ENCODE measurements at places on chromosomes 16 and 17.

- DNase-seq: no peak
These were observed 670.1 kb upstream of the CA10 start for GRCh38 chr17:52828621-52829020.

DNA sequence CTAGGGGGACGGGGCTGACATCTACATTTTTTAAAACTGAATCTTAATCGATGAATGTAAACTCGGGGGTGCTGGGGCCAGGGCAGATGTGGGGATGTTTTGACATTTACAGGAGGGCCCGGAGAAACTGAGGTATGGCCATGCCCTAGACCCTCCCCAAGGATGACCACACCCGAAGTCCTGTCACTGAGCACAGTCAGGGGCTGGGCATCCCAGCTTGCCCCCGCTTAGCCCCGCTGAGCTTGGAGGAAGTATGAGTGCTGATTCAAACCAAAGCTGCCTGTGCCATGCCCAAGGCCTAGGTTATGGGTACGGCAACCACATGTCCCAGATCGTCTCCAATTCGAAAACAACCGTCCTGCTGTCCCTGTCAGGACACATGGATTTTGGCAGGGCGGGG is 21.4 kb downstream of the ADAM11 start:
- DNase-seq: no peak

DNA sequence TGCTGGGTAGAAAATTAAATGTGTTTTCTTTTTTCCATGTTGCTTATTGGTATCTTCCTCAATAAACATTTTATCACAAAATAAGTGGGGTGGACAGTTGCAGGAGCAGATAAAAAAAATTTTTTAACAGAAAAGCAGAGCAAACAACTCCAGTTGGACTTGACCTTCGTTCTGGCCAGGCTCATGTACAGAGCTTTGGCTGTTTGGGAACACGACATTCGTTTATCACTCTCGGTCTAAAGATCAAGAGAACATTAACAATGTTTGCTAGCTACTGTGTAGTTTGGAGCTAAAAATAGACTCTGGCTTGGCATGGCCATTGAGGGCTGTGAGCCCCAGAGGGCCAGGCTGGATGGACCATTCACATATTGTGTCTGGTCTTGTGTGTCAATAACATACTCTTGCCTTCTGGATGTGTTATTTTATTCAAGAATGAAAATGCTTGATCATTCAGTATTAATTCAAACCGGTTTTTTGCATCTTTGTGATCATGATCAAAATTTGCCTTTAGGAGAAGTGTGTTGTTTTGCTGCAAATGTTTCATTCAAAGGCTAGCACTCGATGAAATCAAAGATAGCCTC is 56.6 kb downstream of the TMEM186 start:
- no peak for DNase-seq

GRCh38 chr16:84677017-84677803 is 22.6 kb upstream of the USP10 start:
- no peak for DNase-seq

- no peak for DNase-seq
These were observed 242.5 kb downstream of the BCAS3 start for GRCh38 chr17:60920107-60920506.

DNA sequence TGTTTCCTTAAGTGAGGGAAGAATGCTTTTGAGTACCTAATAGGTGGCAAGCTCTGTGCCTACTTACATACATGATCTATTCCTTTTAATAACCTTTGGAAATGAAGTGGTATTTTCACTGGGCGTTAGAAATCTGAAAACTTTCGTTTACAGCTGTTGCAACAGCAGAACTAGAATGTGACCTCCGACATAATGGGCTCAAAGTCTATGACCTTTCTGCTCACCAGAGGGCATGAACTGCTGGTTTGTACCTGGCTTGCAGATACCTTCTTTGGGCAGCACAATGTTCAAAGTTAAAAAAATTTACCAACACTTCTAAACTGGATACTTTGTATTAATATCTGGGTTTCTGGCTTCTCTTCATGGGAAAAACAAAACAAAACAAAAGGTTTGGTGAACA is 24.3 kb downstream of the CA4 start:
- no peak for DNase-seq

DNA sequence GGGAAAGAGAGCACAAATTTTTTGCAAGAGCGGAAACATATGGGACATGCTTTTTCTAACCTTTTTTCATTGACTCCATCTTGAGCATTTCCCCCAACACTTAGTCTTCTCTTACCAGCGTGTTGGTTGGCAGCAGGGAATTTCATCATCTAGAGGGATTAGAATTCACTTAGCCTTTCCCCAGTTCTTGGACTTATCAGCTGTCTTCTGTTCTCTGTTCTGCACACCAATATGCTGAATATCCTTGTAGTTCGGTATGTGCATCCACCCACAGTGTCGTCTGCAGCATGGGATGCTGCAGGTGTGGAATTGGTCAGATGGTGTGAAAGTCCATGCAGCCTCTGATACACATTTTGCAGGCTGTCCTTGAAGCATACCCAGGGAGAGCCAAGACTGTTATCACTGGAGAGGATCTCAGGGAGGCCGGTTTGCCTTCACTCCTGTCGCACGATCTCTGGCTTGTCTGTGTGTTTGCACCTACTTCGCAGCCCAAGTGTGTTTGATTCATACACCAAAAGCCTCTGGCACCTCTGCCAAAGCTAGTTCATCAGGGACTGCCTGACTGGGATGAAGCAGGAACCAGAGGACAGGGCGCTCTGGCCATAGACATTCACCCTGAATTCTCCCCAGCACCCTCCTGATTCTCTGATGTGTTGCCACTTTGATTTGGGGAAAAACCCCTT is 93.3 kb downstream of the SOCS1 start:
- DNase-seq: no peak

DNA sequence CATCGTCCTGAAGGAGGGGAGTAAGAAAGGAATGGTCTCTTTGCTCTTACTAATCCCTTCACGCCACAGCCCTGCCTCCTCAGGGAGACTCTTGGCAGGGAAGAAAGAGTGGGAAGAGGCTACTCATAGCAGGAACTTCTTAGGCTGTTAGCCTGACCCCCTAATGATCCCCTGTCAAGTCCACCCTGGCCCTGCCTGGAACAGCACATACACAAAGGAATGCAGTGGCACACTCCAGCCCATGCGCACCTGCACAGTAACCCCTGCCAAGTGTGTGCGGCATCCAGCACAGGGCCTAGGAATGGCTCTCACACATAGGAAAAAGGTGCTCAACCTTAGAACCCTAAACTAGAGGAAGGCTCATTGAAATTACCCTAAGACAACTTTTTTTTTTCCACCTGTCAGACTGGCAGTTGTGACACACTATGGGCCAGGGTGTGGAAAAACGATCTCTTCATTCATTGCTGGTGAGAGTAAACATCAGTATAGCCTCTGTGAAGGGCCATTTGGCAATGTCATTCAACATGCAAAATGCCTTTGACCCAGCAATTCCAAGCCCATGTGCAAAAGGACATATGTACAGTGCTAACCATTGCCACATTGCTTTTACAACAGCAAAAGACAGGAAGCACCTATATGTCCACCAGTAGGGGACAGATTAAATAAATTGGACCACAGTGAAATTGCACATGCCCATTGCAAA is 50.1 kb downstream of the PIMREG start:
- DNase-seq: no peak

GRCh38 chr17:3818786-3819185 is 17.8 kb upstream of the ITGAE start:
- DNase-seq: no peak

DNA sequence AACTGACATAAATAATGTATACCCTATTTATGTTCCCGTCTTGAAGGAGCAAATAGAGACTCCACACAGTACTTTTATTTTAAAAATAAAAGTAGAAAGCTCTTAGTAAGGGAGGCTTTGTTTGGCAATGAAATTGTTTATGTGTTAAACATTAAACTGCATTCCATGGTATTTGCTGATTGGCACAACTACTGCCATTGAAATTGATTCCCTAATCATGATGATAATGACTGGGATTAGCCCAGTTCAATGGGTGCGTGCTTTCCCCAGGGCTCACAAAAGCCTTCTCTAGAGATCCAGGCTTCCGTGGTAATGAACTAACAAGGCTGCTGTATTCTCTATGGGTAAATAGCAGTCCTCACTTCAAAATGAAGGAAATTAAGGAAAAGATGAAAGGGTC is 67.5 kb downstream of the GPRC5B start:
- DNase-seq: no peak

DNA sequence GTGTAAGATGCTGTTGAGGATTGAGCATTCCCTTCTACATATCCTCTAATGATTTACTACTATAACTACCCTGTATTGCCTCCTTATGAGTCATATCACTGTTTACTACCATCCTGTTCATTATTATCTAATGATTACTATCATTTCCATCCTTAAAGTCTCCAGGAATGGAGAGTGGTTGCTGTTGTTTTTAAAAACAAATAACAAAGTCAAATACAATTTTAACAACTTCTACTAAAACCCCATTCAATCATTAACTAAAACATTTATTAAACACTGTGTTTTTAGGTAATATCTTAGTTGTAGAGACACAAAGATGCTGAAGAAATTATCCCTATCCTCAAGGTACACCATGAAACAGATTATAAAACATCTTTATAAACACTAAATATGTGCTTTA is 126.9 kb downstream of the BRIP1 start:
- DNase-seq: no peak

GRCh38 chr17:67171560-67171959 is 73.4 kb downstream of the HELZ start:
- DNase-seq: no peak

DNA sequence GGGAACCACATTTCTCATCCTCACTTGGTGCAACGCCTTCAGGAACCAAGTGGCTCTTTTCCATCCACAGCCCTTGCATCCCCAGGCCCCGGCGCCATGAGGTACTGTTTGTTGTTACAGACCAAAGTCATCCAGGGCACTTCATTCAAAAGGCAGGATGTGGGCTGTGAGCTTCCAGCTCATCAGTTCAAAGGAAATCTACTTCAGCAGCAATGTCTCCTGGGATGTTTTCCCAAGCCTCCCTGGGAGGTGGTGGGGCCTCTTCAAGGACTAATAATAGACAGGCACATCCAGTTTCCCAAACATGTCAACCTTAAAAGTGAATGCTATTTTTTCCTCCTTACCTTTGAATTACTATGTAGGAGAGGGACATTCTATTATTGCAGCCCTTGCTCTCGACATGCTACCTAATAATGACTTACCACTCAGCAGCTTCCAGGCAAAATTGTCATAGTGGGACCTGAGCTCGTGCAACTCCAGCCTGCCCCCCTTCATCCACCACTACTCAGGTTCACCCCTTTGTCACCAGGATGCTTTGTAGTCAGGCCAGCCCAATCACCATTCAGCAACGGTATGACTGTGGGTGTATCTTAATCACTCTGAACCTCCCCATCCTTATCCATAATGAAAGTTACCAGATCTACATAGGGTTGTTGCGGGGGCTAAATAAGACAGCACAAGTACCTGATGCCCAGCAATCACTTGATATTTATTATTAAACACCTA is 1.7 kb upstream of the PRKCB start:
- no peak for DNase-seq

GRCh38 chr17:81650951-81651350 is 5.4 kb downstream of the PDE6G start:
- DNase-seq: no peak

DNA sequence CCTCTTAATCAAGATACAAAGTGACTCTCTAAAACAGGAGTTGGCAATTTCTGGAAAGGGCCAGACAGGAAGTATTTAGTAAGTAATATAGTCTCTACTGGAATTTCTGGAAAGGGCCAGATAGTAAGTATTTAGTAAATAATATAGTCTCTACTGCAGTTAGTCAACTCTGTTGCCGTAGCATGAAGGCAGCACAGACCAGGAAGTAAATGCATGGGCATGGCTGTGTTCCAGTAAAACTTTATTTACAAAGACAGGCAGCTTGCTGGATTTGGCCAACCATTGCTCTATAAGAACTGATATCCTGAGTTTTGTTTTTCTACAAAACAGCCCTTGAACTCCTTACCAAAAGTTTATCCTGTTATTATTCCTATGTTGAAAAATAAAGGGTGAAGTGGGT is 16.9 kb downstream of the LDAF1 start:
- DNase-seq: no peak

DNA sequence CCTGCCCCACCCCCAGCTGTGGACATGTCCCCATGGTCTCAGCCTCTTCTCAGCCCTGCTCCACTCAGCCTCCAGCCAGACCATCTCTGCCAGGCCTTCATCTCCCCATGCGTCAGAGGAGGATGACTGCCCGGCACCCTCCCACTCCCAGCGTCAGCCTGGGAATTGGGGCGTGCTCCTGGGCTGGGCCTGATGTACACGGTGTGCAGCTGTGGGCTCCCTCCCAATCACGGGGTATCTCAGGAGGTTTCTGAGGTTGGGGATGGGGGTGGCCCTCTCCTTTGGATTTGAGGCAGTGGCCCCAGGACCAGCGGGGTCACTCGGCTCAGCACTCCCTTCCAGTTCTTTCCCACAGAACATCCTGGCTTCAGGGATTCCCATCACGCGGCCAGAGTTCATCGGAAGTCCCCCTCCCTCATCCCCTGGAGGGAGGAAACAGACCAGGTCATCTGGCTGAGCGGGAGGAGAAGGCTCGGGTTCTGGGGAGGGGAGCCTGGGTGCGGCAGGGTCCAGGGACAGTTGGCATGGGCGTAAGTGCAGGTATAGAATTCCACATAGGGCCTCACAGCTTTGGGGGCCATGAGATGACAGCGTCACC is 36.9 kb downstream of the SOCS3 start:
- DNase-seq: no peak

DNA sequence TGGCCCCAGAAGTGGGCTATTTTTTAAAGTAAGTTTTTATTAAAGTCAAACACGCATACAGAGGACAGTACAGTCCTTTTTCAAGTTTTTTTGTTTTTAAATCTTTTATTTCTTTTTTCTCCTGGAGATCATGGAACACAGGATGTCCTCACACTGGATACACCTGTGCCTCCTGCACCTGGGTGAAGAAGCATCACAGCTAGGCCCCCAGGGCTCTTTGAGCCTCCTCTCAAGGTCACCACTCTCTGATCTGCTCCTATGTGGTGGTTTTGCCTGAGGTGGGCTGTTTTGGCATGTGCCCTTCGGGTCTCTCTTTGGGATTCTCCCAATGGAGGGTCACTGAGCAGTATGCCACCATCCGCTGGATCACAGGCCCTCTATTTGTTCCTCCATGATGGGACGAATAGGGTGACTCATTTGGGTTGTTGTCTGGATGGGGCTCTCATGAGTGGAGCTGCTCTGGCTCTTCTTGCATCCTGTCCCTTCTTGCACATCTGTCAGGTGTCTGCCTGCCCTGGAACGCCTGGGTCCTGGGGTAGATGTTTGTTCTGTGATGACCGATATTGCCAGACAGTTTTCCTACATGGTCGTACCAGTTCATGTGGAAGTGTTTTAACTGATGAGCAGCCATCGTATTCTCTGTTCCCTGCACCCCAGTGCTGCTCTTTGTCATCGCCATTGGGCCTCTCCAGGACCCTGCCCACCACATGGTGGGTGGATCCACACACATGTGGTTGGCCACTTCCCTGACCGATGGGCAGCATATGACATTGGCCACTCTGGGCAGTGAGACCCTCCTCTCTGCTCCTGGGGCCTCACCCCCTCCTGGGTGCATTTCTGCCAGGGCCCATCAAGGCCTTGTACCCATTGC is 55.2 kb upstream of the MED9 start:
- DNase-seq: no peak

- no peak for DNase-seq
These were observed 103.2 kb upstream of the SMURF2 start for GRCh38 chr17:64765191-64765889.
